Activated CD8-positive, alpha-beta memory T cell treated with anti-CD3 and anti-CD28 coated beads, Interleukin-2, amount 10 ng/mL, durations not matched to agents 7 days and 5 days (primary cell): ENCODE measurements at places on chromosomes 11 and 22. TPM values are rescaled to one million over a fixed set of nuclear protein-coding genes. Genes with fewer than 3 reads are reported as not detected.

The UBQLN3 gene
- total RNA-seq, result not detected

The EIF3D gene
- total RNA-seq, result 232 TPM

The DENND6B gene
- 8.8 TPM for total RNA-seq

The NF2 gene
- total RNA-seq, result 61.2 TPM

The ART1 gene
- not detected for total RNA-seq

The NPAT gene
- 30.2 TPM for total RNA-seq
